Fibroblast of the conjunctiva (primary cell): ENCODE measurements at places on chromosomes 1 and 21.

- DNase-seq = no peak
Observed at GRCh38 chr1:226886122-226886901, 15.9 kb downstream of the PSEN2 start.

DNA sequence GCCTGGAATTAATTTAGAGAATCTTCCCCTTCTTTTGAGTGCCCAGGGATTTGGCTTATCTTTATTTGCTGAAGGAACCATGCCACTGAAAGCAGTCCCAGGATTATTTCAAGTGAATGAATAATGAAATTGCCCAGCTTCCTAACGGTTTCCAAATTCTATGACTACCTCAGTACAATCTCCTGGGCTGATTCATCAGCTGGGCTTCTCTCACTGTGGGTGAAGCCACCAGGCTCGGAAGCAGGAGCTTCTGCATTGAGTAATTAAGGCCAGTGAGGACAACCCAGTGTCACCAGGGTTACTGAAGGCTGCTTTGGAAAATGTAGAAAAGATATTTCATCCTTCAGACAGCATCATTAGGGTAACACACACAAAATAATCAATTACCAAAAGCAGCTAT, 169.8 kb downstream of the DAB1 start:
- DNase-seq = no peak

GRCh38 chr1:213159376-213159775, 108.3 kb downstream of the RPS6KC1 start:
- no peak for DNase-seq

DNA sequence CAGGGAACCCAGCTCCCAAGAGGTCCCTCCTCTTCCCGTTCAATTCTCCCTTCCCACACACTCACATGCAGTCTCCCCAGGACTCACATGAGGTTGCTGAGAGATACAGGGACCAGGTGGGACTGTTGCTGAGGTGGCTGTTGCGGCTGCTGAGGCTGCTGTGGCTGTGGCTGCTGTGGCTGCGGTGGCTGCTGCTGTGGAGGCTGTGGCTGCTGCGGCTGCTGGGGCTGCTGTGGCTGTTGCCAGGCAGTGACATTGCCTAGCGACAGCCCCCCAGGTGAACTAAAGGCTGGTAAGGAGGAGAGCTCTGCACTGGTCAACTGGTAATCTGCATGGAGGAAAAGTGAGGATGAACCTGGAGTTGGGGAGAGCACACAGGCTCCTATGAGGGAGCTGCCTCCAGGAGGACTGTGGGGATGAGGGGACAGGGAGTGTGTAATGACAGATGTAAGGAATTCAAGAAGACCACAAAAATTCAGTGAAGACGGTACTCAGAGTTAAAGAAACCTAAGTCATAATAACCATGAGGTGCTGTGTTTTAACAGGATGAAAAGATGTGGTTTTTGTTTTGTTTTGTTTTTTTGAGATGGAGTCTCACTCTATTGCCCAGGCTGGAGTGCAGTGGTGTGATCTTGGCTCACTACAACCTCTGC, 31.8 kb downstream of the MEF2D start:
- DNase-seq = no peak

DNA sequence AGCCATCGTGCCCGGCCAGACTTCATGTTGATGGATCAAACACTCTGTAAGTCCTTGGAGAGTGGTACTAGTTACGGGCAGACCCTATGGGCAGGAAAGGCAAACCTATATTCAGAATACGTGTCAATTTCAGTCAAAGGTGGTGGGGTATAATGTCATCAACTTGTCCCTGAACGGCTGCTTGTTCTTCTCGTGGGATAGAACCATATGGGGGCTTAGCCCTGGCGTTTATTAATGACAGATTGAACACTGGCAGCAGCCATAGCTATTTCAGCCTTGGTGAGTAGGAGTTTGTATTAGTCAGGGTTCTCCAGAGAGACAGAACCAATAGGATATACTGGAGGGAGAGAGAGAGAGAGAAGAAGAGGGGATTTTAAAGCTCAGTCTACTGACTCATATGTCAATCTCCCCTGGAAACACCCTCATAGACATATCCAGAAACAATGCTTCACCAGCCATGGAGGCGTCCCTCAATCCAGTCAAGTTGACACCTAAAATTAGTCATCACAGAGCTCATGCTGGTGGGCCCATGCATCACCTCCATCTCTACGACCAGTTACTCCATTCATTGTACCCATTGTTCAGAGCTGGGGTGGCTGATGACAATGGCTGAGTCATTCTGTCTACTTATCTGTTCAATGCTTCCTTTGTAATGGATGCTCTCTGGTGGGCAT, 16.1 kb upstream of the AQP10 start:
- DNase-seq = no peak

DNA sequence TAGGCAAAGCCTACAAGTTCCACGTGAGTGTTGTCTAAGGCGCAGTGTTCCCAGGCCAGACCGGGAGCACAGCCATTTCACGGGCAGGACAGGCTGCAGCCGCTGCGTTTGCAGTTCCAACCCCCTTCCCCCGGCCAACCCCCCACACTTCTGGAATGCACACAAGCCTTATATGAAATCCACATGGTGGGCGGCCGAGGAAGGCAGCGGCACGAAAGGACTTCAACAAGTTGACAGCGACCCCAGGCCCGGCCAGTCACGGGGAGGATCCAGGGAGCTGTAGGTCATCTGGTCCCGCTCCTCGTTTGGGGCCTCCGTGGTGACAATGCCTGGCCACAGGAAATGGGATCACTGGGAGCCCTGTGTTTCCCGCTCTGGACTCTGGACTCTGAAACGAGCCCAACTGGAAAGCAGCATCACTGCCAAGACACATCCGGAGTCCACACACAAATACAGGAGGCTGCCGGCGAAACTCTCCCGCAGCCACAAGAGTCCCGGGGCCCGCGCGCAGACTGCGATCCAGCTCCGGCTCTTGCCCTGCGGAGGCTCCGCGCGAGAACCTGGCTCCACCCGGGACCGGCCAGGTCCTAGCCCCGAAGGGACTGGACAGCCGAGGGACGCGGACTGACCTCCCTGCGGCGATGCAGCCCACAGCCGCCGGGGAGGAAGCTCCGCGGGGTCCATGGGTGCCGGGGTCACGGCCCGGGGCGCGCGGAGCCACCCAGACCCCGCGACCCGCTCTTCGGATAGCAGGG, 794 bp downstream of the NID1 start:
- peak; percentile 69 for DNase-seq

DNA sequence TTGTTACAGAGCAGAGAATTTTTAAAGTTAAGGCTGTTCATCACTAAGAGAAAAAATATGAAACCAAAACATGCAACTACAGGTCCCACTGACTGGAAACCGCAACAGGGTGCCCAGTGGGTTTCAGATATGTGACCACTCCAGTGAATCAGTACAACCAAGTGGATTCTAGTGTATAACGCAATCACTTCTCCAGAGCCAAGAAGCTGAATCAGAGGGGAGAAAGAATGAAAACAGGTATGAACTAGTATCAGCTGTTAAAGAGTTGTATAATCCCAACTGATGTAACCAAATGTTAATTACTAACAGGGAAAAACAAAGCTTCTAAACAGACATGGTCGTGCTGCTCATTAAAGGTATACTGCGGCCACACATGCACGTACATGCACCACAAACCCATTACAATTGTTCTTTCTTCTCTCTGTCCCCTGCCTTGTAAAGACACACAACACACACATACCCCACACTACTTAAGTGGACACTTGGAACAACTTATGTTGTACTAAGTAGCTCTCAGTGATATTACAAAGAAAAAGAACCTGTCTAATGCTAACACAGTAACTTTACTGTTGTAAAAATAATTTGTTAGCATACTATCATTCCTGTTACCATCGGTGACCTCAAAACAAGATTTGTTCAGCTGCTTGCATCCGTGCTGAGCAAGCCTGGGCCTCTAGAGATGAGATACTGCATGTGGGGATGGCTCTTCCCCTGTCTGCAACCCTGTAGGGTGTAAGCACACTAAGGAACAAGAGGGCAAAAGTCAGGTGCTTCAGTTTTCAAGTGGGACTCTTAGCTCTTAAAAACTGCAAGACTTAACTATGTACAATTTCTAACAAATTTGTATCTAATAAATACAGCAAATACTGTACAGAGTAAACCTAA, 74.2 kb downstream of the PTPN14 start:
- DNase-seq = peak; percentile 84

DNA sequence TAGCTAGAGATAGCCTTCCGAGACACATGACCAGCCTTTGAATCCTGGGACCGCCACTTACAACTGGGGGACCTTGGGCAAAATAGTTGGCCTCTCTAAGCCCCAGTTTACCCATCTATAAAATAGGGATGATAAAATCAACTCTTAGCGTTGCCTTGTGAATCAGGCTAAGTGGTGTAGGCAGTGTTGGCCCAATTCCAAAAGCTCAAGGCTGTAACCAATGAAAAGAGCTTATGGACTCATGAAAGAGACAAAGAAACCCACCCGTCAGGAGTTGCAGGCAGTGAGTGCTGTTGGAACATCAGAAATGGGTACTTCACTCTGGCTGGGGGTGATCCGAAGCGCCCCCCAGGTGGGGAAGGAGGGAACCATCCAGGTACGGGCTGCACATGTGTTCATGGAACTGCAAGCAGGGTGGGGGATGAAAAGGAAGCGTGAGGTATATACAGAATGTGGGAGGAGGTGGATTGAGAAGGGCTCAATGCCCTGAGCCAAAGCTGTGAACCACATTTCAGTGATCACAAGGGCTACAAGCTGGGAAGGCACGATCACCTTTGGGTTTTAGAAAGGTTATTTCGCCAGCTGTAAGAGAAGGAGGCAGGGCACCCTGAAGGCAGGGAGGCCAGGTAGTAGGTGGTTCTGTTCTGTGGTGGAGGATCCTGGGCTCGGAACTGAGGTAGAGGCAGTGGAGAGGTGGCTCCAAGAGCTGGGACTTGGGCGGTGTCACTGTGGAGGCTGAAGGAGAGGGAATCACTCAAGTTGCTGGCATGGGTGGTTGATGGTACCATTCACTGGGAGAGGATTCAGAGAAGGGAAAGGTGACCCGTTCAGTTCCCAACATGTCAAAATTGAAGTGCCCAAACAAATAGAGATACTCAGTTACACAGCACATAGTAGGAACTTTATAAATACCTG, 11.4 kb upstream of the KIAA1614 start:
- DNase-seq = no peak

DNA sequence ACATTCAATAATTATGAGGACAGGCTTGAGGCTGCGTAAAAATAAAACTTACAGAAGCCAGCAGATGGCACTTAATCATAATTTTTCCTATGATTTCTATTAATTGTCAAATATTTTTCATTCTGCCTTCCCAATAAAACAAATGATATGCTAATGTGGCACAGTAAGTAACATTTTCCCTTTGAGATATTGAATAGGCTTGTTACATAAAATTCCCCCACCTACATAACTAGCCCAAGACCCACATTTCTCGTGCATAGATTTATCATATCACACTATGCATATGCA, 55.4 kb upstream of the PTGFRN start:
- DNase-seq = no peak
